NCI-H460 (cell line): ENCODE measurements at places on chromosomes 1 and 21. TPM values are rescaled to one million over a fixed set of nuclear protein-coding genes. Genes with fewer than 3 reads are reported as not detected.

RPRD2 gene
- 21.8 and 23.0 TPM in 2 replicates for total RNA-seq

- DNase-seq: no peak
Observed at GRCh38 chr1:172277275-172277674, 143.2 kb upstream of the C1orf105 start.

DNA sequence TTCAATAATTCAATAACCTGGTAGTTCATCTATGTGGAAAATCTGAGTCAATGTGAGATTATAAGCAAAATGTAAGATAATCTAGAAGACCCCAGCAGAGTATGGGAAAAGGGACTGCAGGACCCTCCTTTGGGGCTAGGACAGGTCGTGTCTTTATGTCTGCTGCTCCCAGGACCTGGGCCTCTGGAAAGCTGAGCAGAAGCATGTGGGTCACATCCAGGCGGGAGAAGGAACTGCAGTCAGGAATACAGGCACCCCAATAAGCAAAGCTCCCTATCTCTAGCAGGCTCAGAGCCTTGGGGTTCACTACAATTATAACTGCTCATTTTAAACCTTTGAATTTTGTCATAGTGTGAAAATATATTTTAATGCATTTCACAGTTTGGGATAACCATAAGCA is 73.9 kb upstream of the MCOLN3 start:
- DNase-seq: no peak

- no peak for DNase-seq
Observed at GRCh38 chr21:41901099-41901498, 22.0 kb upstream of the PRDM15 start.
